ENCODE measurements at places on chromosomes 2 and 18.
A peak's percentile ranks its signal among the peaks of the same experiment; 100 is the strongest.

DNA sequence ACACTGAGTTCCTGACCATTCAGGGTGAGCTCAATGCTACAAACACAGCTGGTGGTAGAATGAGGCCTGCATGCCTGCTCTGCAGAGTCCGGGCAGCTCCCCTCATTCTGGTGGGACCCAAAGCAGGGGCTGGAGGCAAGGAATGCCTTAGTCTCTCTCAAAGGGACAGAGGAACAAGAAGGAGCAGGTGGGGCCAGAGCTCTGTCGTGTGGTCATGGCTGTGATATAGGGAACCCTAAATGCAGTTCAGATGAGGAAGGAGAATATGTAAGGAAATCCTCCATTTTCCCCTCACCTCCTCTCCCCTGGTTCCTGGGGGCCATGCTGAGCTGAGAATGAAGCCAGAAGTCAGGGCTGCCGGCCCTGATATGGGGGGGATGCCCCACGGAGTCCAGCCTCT, 334.3 kb downstream of the CYP26B1 start:
- DNase-seq: no peak

- DNase-seq: no peak
Measured at GRCh38 chr2:70639841-70640436, 86.3 kb upstream of the TGFA start.

- no peak for DNase-seq
Measured at GRCh38 chr2:190443055-190443454, 34.9 kb downstream of the MFSD6 start.

- no peak for DNase-seq
Measured at GRCh38 chr2:239401881-239402233, 1.0 kb upstream of the HDAC4 start.

- no peak for DNase-seq
Measured at GRCh38 chr2:60366135-60366712, 187.2 kb downstream of the BCL11A start.

- peak; percentile 68 for DNase-seq
Measured at GRCh38 chr2:157838442-157839161, 37.5 kb downstream of the ACVR1 start.

DNA sequence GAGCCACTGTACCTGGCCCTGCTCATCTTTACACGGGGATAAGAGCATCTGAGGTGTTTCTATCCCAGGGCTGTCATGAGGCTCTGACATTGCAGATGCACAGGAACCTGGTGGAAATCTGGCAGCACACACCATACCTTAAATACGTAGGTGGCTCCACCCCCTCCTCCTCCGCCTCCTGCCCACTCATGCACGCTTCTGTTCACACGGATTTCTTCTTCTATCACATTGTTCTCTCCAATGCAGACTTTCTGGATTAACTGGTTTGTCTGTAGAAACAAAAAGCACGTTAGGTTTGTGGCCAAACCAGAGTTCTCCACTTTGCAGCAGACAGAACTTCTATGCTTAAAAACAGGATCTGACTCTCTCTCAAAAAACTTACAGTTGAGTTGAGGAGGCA, 118.2 kb downstream of the CLIP4 start:
- DNase-seq: no peak

- DNase-seq: no peak
Measured at GRCh38 chr2:100484390-100484789, 14.1 kb downstream of the NMS start.

DNA sequence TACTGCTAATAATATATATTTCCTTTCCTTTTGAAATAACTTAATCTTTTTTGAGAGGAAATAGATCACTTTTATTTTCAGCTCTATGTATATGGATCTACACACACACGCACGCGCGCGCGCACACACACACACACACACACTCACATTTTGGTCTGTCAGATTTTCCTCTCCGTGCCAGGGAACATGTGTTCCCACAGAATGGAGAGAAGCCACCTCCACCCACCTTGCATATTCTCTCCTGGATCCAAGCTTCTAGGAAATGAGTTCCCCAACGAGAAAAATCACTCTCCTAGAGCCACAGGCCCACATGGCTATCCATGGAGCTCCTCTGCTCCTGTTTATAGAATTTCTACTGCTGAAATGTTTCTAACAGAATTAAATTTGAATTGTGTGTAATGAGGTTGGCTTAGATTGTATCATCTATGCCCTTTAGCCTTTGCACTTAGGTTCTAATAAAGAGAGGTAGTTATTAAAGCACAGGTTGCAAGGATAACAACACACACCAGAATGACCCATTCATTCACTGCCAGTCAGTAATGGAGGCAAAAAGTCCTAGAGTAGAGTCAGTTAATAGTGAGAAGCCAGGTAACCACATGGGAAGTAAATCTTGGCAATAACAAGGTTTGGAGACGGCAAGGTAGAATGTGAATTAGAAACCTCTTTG, 19.7 kb downstream of the IFIH1 start:
- DNase-seq: no peak

DNA sequence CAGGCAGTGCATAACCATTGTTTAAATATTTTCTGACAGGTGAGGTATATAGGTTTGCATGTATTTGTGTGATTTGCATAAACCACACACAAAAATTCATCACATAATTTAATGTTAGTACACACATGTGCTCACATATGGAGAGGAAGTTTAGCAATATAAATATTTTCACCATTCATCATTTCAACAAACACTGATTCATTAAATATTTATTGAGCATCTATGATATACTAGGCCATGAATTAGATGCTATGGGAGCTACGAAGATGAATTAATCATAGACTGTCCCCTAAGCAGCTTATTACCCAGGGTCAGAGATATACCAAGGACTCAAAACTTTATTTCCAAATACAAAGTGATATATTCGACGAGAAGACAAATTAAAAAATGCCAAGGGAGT, 311.6 kb upstream of the PIK3C3 start:
- no peak for DNase-seq

DNA sequence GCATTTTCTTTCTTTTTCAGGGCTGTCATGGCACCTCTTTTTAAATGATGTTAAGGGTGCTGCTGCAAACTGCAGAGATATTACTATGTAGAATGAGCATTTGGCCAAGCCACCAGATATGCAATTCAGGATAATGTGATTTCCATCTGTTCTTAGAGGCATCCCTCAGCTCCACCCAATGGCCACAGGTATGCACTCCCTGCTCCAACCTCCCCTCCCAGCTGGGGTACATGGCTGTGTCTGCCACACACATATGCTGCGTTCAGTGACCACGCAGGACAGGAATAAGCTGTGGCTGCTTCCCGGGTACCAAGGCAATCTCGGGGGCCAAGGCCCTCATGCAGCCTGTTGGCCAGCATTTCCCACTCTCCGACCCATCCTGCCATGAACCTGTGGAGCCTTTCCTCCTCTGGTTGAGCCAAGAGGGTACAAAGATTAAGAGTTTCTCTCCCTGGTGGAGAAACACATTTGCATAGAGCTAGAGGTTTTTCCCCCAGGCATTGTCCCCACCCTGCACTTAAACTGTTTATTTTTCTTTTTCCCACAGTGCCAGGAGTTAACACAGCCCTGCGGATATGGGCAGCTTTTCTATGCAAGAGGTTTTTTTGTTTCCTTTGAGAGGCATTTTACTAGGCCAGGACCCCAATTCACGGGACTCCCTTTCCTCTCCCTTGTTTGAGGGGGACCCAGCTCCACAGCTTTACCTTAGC, 147.0 kb downstream of the GCA start:
- DNase-seq: no peak

DNA sequence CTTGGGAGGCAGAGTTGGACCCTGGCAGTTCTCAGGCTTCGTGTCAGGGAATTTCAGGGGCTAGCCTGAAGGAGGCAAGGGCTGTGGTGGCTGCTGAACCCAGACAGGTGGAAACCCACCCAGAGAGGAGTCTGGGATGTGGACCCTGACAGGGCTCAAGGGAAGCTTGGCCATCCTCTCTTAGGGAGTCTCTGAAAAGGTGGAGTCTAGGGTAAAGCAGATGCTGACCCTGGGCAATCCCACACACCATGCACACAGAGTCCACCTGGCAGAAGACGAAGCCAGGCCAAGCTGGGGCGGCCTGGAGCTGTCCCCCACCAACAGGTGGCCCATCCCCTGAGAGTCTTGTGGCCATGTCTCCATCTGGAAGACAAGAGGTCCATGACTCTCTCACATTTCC, 41.2 kb upstream of the TEX51 start:
- DNase-seq: no peak

DNA sequence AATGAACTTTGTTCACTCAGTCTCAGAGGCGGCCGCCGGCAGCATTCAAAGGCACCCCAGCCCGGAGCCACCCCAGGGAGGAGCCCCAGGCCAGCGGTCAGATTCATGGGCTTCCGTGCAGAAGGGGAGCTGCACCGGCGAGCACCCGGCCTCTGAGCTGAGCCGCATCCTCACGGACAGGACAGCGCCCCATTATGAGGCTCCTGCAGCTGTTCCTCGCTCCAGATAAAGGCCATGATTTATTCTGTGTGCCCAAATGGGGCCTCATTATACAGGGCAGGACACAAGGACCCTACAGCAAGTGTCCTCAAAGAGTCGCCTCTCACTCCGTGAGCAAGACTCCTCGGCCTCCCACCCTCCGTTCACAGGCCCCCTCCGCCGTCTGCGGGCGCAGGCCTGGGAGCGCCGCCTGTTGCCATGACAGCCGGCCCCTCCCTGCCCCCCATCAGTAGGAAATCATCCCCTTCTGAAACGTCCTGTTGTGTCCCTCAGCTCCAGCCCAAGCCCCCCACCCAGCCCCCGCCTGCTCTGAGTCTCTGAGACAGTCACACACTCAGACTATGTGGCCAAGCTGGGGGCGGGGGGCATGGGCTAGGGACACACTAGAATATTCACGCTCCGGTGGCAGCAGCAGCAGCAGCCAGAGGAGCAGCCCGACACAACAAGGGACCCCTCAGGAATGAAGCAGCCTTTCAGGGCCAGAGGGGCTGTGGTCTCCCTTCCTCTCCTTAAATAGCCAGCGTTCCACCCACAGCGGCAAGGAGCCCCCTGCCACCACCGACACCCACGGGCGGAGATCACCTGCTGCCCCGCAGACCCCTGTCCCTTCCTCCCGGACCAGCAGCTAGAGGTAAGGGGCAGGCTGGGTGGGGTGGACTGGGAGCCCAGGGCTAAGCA, at the start of gene GPR17:
Gene GPR17 (plus strand): TSS at position 759 of the 897 bp plus-strand sequence. CDS start 4,583 bp downstream, outside the sequence.
- no peak for DNase-seq

GRCh38 chr2:151771599-151772358, 37.5 kb upstream of the NEB start:
- DNase-seq: no peak

DNA sequence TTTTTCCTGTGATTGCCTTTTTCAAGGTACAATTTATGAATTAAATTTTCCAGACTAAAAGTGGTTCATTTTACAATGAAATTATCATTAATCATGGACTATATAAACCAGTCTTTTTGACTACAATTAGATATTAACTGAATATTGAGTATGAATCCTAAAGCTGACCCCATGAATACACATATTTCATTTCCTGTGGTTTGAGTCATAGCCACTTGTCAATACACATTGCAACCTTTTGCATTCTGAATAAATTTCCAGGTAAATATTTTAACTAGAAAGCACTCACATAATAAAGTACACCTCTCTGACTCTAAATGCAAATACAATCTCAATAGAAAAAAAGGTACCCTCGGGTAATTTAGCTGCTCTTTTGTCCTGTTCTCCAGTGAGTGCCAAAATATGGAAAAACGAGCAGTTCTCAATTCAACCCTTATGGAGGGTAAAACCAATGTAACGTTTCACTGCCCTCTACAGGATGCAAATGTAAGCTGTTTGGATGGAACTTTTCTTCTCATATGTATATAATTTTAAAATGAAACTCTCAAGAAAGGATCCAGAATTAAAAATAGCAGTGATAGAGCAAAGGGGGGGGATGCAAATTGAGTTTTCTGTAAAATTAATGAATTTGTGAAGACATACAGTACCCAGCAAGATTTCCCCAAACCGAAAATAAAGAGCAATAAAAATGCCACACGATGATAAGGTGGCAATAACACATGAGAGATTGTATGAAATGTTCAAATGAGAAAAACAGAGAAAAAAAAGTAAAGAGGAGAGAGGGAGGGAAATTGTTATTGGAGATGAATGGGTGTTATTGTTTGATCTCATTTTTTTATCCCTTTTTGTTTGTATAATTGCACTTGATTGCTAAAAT, 1795.7 kb upstream of the PIK3C3 start:
- peak; percentile 59 for DNase-seq

DNA sequence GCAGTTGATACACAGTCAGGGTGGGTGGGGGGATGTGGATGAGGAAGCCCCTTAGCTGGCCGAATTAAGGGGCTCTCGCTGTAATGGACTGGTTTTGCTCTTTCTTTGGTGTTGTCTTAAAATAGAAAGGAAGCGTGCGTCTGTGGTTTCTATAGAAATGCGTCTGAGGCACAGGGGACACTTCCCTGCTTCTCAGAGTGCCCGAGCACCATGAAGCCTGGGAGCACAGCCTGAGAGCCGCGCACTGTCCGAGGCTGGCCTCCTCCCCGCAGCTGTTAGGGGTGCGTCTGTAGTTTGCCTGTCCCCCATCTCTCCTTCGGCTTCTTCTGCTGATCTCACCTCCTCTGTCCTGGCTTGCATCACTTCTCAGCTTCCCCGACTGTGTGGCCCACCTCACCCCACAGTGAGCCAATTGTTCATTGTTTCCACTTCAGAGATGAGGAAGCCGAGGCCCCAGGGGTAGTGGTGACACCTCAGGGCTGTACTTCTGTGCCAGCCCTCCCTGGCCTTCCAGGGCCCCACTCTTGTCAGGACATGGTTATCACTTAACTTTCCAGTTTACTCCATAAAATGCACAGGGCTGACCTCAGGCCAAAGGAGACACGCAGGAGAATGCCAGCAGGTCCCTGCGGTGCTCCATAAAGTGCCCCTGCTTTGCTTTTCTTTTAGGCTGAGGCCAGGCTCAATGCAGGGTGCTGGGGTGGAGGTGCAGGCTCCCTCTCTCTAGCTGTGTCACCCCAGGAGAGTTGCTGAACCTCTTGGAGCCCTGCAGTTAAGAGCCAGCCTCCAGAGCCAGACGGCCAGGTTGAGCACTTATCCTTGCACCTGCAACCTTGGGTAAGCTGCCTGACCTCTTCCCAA, 210.6 kb downstream of the SEPTIN10 start:
- no peak for DNase-seq

- peak; percentile 9 for DNase-seq
Measured at GRCh38 chr18:5057386-5058348, 139.4 kb downstream of the AKAIN1 start.

- no peak for DNase-seq
Measured at GRCh38 chr18:7094427-7094826, 23.2 kb downstream of the LAMA1 start.

Data from NCI-H1092 (cell line).